Glutamatergic neuron (in vitro differentiated cells): ENCODE measurements at places on chromosomes 4 and X. TPM values are rescaled to one million over a fixed set of nuclear protein-coding genes. Genes with fewer than 3 reads are reported as not detected.

- no peak for DNase-seq
- H3K4me1 ChIP-seq: no peaks in the 10 kb centered on the region
- H3K4me3 ChIP-seq: no peak overlapping the region
- H3K27me3 ChIP-seq: no peaks in the 10 kb centered on the region
These were observed 57.1 kb downstream of the ENPEP start for GRCh38 chr4:110532901-110533589.

DNA sequence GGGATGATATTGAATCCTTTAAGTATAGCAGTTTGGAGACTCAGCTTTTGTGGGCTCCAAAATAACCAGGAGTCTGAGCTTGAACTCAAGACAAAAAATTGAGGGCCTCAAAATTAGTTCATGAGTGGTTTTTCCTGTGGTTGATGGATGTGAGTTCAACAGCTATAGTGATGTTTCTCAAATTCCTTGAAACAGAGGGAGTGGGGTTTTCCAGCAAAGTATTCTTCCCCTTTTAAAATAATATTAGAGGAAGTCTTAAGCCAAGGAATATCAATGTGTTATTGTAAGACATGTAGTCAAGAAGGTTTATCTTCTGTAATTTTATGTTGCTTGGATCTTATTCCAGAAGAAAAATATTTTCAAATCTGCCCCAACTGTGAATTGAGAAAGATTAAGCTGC, 10.6 kb downstream of the OTC start:
- DNase-seq: no peak
- H3K4me3 ChIP-seq: no peak overlapping the region
- H3K27me3 ChIP-seq: no peaks in the 10 kb centered on the region
- no peak overlapping the region for H3K27ac ChIP-seq
- H3K4me1 ChIP-seq: no peaks in the 10 kb centered on the region
- H3K36me3 ChIP-seq: no peaks in the 10 kb centered on the region

GABRQ gene
- 2.6 TPM for total RNA-seq

DNA sequence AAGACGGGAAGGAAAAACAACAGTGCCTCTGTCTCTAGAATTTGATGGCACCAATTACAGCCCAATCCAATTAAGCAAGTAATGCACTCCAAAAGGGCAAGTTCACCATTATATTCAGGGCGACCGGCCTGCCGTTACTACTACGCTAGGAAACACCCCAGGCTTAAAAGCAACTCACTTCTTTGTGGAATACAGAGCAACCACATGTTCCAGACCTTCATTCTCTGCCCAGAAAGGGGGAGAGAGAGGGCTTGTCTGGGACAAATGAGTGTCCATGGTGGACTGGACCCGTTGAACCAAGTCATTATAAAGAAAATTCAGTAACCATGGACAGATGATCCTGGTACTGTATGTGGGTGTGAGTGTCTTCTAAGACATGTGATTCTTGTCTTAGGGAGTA, 1.6 kb downstream of the KDR start:
- no peak overlapping the region for H3K4me3 ChIP-seq
- no peaks in the 10 kb centered on the region for H3K36me3 ChIP-seq
- no peak overlapping the region for H3K27ac ChIP-seq
- H3K4me1 ChIP-seq: peaks cover 12% of the 10 kb centered on the region
- H3K27me3 ChIP-seq: peaks cover 19% of the 10 kb centered on the region
- no peak for DNase-seq

ARMCX2 gene
- total RNA-seq: 50.1 TPM

GRCh38 chr4:64497491-64497890, 88.2 kb upstream of the TECRL start:
- no peaks in the 10 kb centered on the region for H3K27me3 ChIP-seq
- H3K27ac ChIP-seq: no peak overlapping the region
- no peak for DNase-seq
- no peaks in the 10 kb centered on the region for H3K36me3 ChIP-seq

- no peak overlapping the region for H3K27ac ChIP-seq
- no peak overlapping the region for H3K4me3 ChIP-seq
- no peaks in the 10 kb centered on the region for H3K36me3 ChIP-seq
These were observed 67.2 kb downstream of the RPS3A start for GRCh38 chr4:151166636-151167035.

IL2RG gene
- not detected for total RNA-seq

GRCh38 chr4:52259978-52260377, 208.9 kb downstream of the SPATA18 start:
- no peak overlapping the region for H3K4me3 ChIP-seq
- no peaks in the 10 kb centered on the region for H3K4me1 ChIP-seq
- no peaks in the 10 kb centered on the region for H3K36me3 ChIP-seq
- no peak overlapping the region for H3K27ac ChIP-seq
- H3K27me3 ChIP-seq: no peaks in the 10 kb centered on the region
- no peak for DNase-seq

DNA sequence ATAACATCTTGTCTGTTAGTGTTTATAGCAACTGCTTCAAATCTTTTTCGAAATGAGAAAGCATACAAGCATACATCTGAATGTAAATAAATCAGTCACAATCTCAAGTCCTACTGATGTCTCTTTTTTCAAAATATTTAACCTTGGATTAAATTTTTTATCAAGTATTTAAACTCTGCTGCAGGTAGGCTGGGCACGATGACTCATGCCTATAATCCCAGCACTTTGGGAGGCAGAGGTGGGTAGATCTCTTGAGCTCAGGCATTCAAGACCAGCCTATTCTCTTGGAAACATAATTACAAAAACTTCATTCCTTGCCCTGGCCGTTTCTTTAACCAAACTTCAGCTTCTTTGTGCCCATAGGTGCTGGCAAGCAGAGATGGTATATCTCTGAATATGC, 540.3 kb upstream of the GALNT7 start:
- no peak for DNase-seq
- H3K36me3 ChIP-seq: no peaks in the 10 kb centered on the region

- H3K36me3 ChIP-seq: no peaks in the 10 kb centered on the region
- no peak overlapping the region for H3K27ac ChIP-seq
- no peaks in the 10 kb centered on the region for H3K27me3 ChIP-seq
- no peaks in the 10 kb centered on the region for H3K4me1 ChIP-seq
- DNase-seq: no peak
These were observed 740.4 kb downstream of the TRIML1 start for GRCh38 chr4:188879598-188879997.

KLF8 gene
- total RNA-seq: 9.4 TPM

- H3K4me3 ChIP-seq: no peak overlapping the region
- no peaks in the 10 kb centered on the region for H3K36me3 ChIP-seq
- H3K27ac ChIP-seq: no peak overlapping the region
- H3K27me3 ChIP-seq: peaks cover 2% of the 10 kb centered on the region
- H3K4me1 ChIP-seq: no peaks in the 10 kb centered on the region
These were observed 63.5 kb upstream of the WDR1 start for GRCh38 chr4:10179957-10180602.

GRCh38 chrX:29478336-29479069, 736.9 kb upstream of the MAGEB2 start:
- H3K27ac ChIP-seq: no peak overlapping the region
- H3K4me1 ChIP-seq: no peaks in the 10 kb centered on the region
- H3K4me3 ChIP-seq: no peak overlapping the region
- H3K36me3 ChIP-seq: no peaks in the 10 kb centered on the region
- no peaks in the 10 kb centered on the region for H3K27me3 ChIP-seq
- peak; percentile 21 for DNase-seq

DNA sequence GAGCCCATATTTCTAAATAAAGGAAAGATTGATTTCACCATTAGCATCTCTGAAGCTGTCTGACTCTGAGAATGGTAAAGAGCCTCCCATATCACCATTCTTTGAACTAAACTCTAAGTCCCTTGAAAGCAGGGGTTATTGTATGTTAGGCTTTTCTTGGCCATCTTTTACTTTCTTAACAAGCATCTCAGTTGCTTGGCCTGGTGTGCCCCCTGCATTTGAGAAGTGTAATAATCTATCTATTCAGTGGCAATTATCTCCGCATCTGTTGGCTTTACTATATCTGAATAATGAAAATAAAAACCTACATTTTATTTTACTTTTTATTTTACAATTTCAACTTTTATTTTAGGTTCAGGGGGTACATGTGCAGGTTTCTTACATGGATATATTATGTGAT, 128.3 kb upstream of the ARMCX2 start:
- no peak for DNase-seq
- no peaks in the 10 kb centered on the region for H3K4me1 ChIP-seq
- no peaks in the 10 kb centered on the region for H3K27me3 ChIP-seq
- no peak overlapping the region for H3K27ac ChIP-seq

- H3K27ac ChIP-seq: peak overlapping the region; percentile 91
- no peaks in the 10 kb centered on the region for H3K4me1 ChIP-seq
- peak overlapping the region; percentile 89 for H3K4me3 ChIP-seq
- peaks cover 6% of the 10 kb centered on the region for H3K36me3 ChIP-seq
- DNase-seq: peak; percentile 95
- H3K27me3 ChIP-seq: peaks cover 11% of the 10 kb centered on the region
These were observed 1.1 kb downstream of the GTPBP6 start for GRCh38 chrX:317424-318067.

DNA sequence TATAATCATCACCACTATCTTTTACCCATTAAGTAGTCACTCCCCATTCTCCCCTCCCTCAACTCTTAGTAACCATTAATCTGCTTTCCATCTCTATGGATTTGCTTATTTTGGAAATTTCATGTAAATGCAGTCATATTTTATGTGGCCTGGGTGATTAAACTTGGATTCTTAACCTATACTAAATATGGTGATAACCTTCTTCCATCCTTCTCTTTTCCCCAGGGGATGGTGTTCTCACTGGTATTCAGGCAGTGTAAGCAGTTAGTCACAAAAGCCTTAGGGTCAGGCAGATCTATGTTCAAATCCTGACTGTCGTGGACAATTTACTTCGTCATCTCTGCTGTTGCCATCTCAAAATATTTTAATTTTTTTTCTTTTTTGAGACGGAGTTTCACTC, 29.6 kb downstream of the RAB40AL start:
- no peak overlapping the region for H3K27ac ChIP-seq
- no peak for DNase-seq
- no peak overlapping the region for H3K4me3 ChIP-seq
- H3K27me3 ChIP-seq: no peaks in the 10 kb centered on the region
- no peaks in the 10 kb centered on the region for H3K4me1 ChIP-seq
- H3K36me3 ChIP-seq: peaks cover 4% of the 10 kb centered on the region

- H3K4me3 ChIP-seq: no peak overlapping the region
- DNase-seq: no peak
- no peaks in the 10 kb centered on the region for H3K27me3 ChIP-seq
- no peak overlapping the region for H3K27ac ChIP-seq
- no peaks in the 10 kb centered on the region for H3K4me1 ChIP-seq
- H3K36me3 ChIP-seq: no peaks in the 10 kb centered on the region
These were observed 594.6 kb downstream of the IL15 start for GRCh38 chr4:142230991-142231390.

DNA sequence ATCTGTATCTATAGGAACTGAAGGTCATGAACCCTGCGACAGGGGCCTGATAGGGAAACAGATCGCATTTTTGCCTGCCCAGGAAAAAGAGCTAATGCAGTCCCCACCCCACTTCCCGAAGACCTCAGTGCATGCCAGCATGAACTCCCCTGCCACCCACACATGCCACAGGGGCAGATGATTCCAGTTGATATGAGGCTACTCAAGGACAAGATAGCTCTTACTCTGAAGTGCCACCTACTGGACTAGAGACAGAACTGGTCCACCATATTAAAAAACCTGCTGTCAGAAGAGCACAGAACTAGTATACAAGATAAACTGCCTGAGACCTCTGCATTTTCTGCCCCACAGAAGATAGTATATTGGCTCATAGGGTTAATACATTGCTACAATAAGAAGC, 68.0 kb downstream of the YIPF7 start:
- no peak for DNase-seq
- H3K27ac ChIP-seq: no peak overlapping the region
- H3K4me3 ChIP-seq: no peak overlapping the region
- H3K4me1 ChIP-seq: no peaks in the 10 kb centered on the region

GRCh38 chr4:53067125-53067802, 205.1 kb downstream of the RASL11B start:
- H3K4me1 ChIP-seq: peaks cover 3% of the 10 kb centered on the region
- H3K36me3 ChIP-seq: peaks cover 7% of the 10 kb centered on the region
- H3K4me3 ChIP-seq: no peak overlapping the region
- DNase-seq: no peak
- no peak overlapping the region for H3K27ac ChIP-seq

GRCh38 chrX:17030580-17031270, 84.3 kb downstream of the REPS2 start:
- no peaks in the 10 kb centered on the region for H3K27me3 ChIP-seq
- no peak for DNase-seq
- H3K4me1 ChIP-seq: peaks cover 6% of the 10 kb centered on the region
- H3K27ac ChIP-seq: no peak overlapping the region

NOX1 gene
- not detected for total RNA-seq

DNA sequence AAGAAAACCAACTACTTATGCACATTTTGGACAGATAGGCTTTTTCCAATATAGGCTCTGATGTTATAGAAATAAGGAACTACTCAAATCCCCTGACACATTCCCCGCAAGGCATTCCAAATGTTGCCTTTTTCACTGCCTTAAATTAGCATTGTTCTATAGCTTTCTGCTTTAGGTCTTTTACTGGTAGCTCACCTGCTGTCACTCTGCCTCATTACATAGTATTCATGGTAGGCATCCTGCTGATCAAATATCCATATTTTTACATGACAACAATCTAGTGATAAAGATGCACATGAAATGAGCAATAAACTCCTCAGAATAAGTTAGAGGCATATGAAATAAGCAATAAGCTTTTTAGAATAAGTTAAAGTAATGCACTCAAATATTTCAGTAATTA, 542.7 kb downstream of the FAM133A start:
- no peak for DNase-seq
- no peaks in the 10 kb centered on the region for H3K36me3 ChIP-seq
- H3K4me3 ChIP-seq: no peak overlapping the region

DNA sequence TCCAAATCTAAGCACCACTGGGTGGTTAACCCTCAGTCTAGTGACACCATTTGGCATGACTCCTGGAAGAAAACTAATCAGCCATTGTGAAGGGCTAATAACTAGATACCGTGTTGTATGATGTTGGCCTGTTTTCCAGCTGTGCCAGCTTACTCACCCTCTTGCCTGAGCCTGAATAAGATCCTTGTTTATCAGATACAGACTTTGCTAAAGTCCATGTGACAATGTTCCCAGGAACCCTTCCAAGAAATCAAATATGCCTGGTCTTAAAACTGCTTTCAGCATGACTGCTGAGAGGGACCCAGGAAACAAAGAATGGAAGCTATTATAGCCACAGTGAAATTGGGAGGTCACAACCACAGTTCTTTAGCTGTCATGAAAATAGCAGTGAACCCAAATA, 640.8 kb upstream of the INTU start:
- no peak overlapping the region for H3K27ac ChIP-seq
- peaks cover 13% of the 10 kb centered on the region for H3K4me1 ChIP-seq
- no peak for DNase-seq
- H3K4me3 ChIP-seq: no peak overlapping the region
- peaks cover under 1% of the 10 kb centered on the region for H3K36me3 ChIP-seq

GRCh38 chrX:82335772-82336171, 1133.9 kb downstream of the SH3BGRL start:
- no peak overlapping the region for H3K27ac ChIP-seq
- no peaks in the 10 kb centered on the region for H3K4me1 ChIP-seq
- H3K4me3 ChIP-seq: no peak overlapping the region
- no peaks in the 10 kb centered on the region for H3K27me3 ChIP-seq
